ENCODE measurements at places on chromosomes 7 and 10.
A peak's percentile ranks its signal among the peaks of the same experiment; 100 is the strongest.

DNA sequence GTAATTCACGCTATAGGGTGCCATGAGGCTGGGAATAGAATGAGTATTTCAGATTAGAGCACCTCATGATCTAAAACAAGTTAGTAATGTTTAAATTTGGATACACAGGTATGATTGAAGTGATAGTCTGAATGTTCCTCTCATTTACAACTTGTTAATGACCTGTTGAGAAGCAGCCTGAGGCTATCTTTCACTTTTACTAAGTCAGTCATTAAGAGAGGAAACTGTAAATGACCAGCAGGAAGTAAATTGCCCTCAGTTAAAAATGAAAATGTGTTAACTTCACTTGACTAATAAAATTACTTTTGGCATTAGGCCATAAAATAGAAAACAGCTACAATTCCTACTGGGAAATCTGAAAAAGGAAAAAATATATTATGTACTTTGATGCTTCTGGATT lies 1042.0 kb downstream of the DNAJB9 start:
- DNase-seq = no peak

DNA sequence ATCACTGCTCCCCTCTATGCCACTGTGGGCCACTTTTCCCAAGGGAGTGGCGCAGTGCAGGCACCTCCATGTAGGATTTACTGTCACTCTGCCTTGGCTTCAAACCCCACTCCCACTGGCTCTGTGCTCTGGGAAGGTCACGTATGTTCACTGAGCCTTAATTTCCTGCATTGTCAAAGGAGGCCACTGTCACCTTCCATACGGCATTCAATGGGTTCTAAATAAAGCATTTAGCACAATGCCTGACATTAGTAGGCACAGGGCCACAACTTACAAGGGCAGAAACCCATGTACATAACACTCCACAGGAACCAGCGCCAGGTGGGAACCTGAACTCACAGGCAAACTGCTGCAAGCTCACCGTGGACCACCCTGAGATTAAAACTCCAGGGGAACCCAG lies 196.4 kb downstream of the USP6NL start:
- DNase-seq = no peak

DNA sequence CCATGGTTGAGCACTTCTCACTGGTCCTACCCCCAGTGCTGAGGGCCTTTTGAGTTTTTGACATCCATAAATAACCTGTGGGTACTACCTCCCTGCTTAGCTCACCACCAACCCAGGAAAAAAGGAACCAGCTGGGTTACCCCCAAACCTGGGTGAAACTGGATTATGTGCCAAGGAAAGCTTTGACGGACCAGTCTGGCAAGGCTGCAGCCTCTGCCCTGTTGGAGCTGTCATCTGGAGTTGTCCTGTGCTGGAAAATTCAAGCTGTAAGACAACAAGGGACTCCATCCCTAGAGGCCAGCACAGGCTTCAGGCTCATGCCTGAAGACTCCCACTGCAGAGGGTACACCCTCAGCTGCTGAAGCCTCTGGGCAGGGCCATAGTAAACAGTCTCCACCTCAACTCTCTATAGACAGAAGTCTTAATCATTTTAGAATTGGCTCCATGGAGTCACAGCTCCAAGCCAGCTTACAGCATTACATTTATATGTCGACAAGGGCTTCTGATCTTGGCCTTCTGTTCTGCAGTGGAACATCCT lies 115.5 kb upstream of the AFAP1L2 start:
- no peak for DNase-seq

GRCh38 chr10:36428507-36428906 lies 696.9 kb upstream of the ANKRD30A start:
- DNase-seq = no peak

- no peak for DNase-seq
Measured at GRCh38 chr7:39700165-39700564, 76.8 kb downstream of the RALA start.

DNA sequence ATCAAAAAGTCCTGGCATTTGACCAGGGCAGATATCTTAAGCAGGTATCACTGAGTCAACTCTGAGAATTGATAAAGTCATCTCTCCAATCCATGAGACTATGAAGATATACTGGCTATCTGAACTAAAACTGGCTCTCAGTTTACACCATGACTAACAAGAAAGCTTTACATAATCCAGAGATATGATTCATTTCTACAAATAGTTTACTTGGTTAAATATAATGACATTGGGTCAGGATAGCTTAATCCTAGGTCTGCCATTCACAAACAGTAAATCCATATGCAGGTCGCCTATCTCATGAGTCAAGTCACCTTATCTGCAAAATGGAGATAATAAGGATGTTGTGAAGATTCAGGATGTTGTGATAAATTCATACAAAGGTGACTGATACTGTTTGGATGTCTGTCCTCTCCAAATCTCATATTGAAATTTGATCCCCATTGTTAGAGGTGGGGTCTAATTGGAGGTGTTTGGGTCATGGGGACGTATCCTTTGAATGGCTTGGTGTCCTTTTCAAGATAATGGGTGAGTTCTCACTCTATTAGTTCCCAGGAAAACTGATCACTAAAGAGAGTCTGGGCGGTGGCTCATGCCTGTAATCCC lies 117.4 kb downstream of the JMJD1C start:
- no peak for DNase-seq

- DNase-seq = no peak
Measured at GRCh38 chr7:8205031-8205387, 57.0 kb downstream of the ICA1 start.

- peak; percentile 87 for DNase-seq
Measured at GRCh38 chr7:80277434-80278427, 143.1 kb downstream of the GNAI1 start.

DNA sequence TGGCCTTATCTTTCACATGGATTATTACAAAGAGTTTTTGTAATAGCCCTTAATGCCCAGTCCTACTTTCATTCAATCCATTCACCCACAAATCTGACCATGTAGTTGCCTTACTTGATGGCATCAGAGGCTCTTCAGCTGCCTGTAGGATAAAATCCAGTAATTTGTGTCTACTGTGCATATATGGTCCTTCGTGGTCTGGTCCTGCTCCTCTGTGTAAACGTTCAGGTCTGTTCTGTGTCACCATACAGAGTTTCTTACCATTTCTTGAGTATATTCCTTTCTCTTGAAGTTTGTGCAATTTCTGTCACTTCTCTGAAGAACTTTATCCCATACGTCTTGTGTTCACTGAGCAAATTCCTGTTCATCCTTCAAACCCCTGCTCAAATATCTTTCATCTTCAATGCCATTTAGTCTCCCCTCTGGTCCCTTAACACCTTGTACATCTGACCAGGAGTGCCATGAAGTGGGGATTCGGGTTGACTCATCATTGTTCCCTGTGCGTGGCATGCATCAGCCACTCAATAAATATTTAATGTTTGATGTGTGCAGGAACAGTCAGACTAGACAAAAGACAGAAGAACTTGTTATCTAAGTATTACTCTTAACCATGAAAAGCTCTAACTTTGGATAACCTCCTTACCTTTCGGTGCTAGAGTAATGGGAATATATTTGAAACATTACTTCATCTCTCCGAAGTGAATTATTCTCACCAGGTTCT lies 98.6 kb upstream of the RPA3 start:
- no peak for DNase-seq

DNA sequence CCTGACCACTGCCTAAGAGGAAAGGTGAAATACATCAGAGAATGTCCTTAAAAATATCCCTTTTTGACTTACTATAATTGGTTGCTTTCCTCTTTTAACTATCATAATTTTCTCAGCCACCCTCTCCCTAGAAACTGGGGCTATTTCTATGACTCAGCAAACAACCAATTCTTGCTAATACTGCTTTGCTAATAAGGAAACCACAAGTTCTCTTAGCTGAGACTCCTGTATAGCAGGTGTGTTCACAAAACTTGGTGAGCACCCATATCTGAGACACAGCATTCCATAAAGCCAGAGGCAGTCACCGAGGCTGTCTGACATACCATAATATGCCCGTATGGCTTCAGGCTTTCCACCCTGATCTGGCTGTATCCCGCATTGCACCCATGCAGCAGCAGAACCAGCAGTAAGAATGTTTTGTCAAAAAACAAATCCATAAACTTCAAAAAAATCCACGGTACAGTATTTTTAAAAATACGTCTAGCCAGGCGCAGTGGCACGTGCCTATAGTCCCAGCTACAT lies 191.7 kb upstream of the C7orf33 start:
- no peak for DNase-seq

GRCh38 chr10:95706573-95706972 lies 12.8 kb upstream of the TCTN3 start:
- no peak for DNase-seq

- DNase-seq = peak; percentile 38
Measured at GRCh38 chr10:88848499-88848898, 3.1 kb downstream of the ANKRD22 start.

- DNase-seq = no peak
Measured at GRCh38 chr10:11177926-11178471, 160.3 kb downstream of the CELF2 start.

DNA sequence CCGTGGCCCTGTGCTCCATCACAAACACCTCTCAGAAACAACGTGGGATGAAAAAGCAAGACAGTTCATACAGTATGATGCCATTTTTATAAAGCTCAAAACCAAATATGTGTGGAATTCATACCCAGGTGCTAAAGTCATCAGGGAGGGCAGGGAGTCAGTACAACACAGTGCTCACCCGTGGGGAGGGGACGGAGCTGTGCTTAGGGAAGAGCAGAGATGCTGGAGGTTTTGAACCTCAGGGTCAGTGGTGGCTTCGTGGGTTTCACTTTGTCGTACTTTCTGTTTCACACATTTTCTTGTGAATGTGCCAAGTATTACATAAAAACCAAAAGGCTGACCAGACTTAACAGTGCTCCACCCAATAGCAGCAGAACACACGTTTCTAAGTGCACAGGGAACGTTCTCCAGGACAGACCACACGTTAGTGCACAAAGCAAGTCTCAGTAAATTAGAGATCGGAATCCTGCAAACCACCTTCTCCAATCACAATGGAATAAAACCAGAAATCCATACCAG lies 21.2 kb downstream of the ZMIZ2 start:
- DNase-seq = peak; percentile 34

- DNase-seq = no peak
Measured at GRCh38 chr7:158102897-158103296, 484.7 kb downstream of the PTPRN2 start.

- DNase-seq = no peak
Measured at GRCh38 chr10:62903828-62904227, 87.7 kb upstream of the EGR2 start.

- peak; percentile 68 for DNase-seq
Measured at GRCh38 chr7:18345641-18346234, 149.8 kb upstream of the HDAC9 start.

- no peak for DNase-seq
Measured at GRCh38 chr7:131646203-131646602, 89.8 kb upstream of the PODXL start.

GRCh38 chr10:52313256-52313932 lies 687 bp upstream of the DKK1 start:
- DNase-seq = no peak

DNA sequence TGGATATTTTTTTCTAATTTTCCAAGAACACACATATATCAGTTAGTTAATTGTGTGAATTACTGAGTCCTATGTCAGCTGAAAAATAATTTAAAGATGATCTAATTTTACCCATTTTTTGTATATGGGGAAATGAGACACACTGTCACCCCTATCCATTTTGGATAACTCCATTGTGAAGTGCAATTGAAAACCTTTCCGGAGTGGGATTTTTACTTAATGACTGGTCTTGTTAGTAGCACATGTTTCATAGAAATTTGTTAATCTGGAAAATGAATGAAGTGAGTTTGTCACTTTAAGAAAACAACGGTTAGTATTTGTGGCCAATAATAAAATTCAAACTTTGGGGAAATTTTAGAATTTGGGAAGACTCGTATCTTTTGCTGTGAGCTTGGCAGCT lies 2.0 kb downstream of the GARS1 start:
- DNase-seq = no peak

Data from ACHN (cell line).